ENCODE measurements at places on chromosomes 2 and 18.

DNA sequence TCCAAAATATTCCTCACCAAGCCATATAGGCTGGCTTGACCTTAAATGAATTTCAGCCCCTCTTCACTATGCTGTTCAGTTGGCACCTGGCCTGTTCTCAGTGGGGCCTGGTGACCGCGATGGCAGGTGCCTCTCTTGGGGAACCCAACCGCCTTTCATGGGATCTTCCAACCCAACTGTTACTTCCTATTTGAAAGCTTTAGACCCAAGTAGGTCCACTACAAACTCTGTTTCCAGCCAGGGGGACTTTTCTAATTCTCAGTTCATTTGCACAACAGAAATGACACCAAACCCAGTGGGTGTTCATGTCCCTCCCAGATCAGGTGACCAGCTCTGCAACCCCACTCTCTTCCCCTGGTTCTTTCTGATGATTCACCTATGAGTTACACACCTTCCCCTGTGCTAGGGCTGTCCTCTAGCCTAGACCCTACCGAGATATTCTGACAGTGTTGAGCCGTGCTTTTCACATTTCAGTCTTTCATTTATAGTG is 35.6 kb upstream of the NDUFV2 start:
- DNase-seq, result no peak

- DNase-seq, result no peak
These were observed 102.2 kb downstream of the TEX51 start for GRCh38 chr2:127000937-127001336.

DNA sequence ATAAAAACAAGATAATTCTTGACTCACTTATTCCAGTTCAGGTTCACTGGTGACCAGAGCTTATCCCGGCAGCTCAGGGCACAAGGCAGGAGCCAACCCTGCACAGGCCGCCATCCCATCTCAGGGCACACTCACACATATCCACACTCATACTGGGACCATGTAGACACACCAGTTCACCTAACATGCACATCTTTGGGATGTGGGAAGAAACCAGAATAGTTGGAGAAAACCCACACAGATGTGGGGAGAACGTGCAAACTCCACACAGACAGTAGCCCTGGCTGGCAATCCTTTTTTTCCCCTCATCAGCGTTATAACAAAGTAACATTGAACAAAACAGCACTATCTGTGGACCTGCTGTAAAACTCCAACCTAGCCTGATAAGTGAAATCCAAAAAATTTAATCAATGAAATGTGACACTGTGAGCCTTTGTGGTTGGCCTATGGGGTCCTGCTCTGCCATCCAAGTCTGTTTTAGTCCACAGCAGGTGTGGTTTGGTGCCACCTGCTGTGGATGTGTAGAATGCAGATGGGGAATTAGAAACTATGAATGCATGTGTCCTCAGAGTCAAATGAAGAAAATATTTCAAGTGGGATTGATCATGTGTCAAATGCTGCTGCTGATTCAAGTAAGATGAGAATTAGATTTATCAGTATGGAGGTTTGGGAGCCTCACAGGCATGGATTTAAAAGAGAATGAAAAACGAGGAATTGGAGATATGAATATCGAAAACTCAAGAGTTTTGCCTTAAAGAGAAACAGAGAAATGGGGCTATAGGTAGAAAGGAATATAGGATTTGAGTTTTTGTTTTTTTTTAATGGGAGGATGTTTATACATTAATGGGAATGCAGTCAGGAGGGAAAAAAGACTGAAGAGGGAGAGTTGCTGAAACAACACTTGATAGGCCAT is 47.0 kb downstream of the UGP2 start:
- peak; percentile 32 for DNase-seq

DNA sequence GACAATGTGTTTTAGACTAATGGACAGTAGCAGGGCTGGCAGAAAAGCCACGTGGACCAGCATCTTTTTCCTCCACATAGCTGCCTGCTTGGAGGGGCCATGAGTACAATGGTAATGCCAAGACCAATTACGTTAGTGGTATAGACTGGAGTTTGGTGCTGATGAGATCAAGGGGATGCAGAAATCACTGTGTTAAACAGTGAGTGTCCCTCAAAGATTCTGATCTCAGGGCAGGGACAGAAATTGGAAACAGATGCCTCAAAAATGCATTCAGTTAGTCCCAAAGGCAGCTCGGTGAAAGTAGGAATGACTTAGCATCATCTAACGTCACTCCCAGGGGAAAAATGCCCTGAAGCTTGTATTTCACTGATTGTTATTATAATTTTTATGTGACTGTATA is 72.4 kb downstream of the SLC16A14 start:
- DNase-seq, result no peak

GRCh38 chr2:34785206-34785785 is 1186.2 kb upstream of the FAM98A start:
- no peak for DNase-seq

DNA sequence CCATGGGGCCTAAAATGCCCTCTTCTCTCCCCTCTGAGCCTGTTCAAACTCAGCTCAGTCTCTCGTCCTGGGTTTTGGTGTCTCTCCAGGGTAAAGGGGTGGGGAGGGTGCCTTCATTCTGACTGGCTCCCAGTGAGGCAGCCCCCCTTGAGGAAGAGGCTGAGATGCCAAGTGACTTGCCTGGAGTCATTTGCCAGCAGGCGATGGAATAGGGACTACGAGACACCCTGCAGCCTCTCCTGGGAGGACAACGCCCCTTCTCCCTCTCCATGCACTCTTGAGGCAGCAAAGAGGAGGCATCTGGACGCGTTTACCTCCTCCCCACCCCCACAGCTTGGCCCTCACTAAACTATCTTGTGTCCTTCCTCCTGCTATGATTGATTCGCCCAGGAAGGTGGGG is 760 bp upstream of the STON1 start:
- no peak for DNase-seq

DNA sequence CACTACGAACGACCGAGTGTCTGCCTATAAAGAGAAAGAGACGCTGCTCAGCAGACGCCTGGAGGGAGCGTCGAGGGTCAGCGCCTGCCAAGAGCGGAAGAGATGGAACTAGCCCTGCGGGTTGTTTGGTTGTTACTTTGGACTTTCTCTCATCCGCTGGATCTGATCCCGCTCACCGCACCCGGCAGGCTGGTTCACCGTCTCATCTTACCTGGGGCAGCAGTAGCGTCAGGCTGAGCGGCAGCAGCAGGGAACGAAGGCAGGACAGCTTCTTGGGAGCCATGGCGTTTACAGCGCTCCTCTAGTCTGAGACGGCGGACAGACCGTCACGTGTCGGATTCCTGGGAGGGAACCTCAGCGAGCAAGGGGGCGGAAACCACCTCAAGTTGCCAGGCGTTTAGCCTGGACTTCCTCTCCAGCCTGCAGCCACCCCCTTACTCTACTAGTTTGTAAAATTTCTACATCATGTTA is 1.9 kb downstream of the GLB1L start:
- no peak for DNase-seq

GRCh38 chr2:30711646-30712085 is 95.6 kb downstream of the CAPN13 start:
- peak; percentile 81 for DNase-seq

DNA sequence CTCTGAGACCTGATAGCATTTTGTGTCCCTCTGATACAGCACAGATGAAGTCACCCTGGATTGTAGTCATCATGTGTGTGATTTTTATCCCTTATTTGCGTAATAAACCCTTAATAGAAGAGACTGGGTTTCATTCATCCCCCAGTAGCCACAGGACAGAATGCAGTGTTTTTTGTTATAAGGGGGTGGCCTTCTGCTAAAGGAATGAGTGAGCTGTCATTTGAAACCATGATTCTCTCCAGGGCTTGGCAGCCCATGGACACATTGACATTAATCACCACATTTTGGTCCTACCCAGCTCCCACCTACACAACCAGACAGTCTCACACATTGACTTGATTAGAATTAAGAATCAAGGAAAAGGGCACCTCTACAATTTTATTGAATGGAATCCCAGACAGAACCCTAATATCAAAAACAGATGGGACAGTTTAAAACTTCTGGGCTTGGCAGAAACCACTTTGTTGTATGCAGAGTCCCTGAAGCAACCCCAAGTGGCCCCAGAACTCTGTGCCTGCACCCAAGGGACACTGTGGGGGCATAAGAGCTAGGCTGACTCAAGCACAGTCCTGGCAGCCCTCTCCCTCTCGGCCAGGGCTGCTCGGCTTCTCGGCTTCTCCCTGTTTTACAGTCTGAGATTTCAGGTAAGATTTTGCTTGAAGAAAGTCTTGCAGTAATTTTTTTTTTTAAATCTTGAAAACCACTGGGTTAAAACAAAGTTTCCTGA is 254.0 kb upstream of the SLC14A2 start:
- no peak for DNase-seq

GRCh38 chr2:72696559-72696958 is 129.3 kb downstream of the EXOC6B start:
- DNase-seq, result no peak

- DNase-seq, result peak; percentile 78
These were observed 50.8 kb downstream of the SUMO1 start for GRCh38 chr2:202187570-202187969.

- peak; percentile 67 for DNase-seq
These were observed 93.1 kb downstream of the CABLES1 start for GRCh38 chr18:23228102-23229061.

DNA sequence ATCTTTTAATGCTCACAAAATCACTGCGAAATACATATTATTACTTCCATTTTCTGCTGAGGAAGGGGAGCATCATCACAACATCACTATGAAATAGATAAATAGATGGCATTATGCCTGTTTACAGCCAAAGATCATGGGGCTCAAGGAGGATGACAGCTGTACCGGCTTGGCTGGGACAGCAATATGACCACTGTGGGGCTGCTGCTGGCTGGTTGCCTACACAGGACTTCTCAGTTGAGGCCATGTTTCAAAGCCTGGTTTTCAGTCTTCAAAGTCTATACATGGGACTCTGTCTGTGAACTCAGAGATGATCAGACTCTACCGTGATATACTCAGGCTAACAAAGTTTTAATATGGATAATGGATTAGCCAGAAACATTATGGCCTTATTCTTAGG is 58.7 kb downstream of the SPATS2L start:
- no peak for DNase-seq

- no peak for DNase-seq
These were observed 21.8 kb downstream of the ZNF236 start for GRCh38 chr18:76844144-76844543.

GRCh38 chr2:201128933-201129505 is 13.1 kb downstream of the CFLAR start:
- peak; percentile 84 for DNase-seq

GRCh38 chr18:27301615-27302378 is 116.7 kb upstream of the CHST9 start:
- no peak for DNase-seq

GRCh38 chr2:9287400-9288045 is 80.9 kb downstream of the ASAP2 start:
- DNase-seq, result peak; percentile 100

DNA sequence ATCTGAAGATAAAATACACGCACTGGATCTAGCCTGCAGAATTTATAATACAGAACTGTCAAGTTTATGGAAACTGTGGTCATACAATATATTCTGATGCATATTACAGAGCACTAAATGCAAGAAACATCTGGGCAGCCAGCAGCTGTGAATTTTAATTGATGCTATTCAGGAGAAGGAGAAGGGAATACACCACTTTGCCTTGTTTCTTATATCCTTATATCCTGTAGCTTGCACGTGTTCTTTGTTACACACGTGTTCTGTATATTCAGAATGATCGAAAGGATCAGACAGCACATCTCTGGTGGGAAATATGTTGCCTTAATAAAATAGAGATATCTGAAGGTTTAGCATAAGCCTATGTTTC is 335.8 kb downstream of the AGPS start:
- DNase-seq, result no peak

- no peak for DNase-seq
These were observed 49.2 kb upstream of the TGIF1 start for GRCh38 chr18:3400567-3401296.

- no peak for DNase-seq
These were observed 373.9 kb upstream of the KCNJ3 start for GRCh38 chr2:154324601-154325000.

DNA sequence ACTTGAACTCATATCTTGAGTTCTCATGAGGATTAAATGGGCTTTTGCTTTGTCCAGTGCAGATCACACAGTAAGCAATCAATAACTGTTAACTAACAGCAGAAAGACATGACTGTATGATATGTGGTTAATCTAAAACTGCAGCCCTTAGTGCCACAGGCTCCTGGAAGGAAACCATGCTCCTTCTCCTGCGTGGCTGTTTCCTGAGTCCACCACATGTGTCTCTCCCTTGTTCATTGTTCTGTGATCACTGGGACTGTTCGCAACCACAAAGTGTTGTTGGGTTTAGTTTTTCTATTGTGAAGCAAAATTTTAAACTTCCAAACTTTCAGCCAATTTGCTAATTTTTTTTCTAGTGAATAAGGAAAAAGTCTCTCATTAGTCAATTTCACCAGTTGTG is 130.9 kb upstream of the PTPRM start:
- DNase-seq, result no peak

GRCh38 chr18:50819027-50819727 is 639 bp downstream of the MRO start:
- peak; percentile 17 for DNase-seq

GRCh38 chr2:202064171-202064880 is 8.7 kb upstream of the KIAA2012 start:
- DNase-seq, result peak; percentile 21

GRCh38 chr2:194443926-194444325 is 1213.1 kb upstream of the SLC39A10 start:
- no peak for DNase-seq

DNA sequence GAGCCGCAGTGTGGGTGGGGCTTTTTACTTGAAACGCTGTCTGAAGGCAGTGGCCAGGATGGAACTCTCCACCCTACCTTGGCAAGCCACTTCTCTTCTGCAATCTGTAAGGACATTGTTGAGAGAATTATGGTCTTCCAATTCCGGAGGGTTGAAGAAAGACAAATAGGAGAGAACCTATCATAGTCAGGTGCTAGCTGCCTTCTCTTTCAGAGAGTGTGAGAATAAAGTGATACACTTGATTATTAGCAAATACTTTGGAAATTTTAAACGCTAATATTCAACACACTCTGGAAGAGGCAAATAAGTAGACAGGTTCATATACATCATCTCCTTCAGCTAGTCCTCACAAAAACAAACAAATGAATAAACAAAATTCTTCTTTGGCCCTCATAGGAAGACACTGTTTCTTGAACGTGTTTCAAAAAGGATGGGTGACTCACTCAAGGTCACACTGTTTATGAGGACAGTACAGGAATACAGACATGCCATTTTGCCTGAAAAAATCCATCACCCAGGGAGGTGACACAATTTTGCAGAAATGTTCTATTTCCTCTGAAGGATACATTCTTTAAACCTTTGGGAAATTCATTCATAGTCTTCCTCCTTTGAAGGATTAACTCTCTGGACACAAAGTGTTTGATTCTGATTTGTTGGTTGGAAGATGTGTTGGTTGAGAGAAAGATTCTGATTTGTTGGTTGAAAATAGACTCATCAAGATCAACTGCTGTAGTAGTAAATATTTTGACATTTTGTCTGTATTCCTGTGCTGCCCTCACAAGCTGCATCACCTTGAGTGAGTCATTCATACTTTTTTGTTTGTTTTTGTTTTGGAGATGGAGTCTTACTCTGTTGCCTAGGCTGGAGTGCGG is 2.2 kb upstream of the IL1RN start:
- DNase-seq, result no peak

GRCh38 chr18:75475228-75475627 is 47.7 kb upstream of the SMIM21 start:
- no peak for DNase-seq

Measured in RCC 7860 (cell line).